ENCODE measurements at places on chromosomes 6 and 20. TPM values are rescaled to one million over a fixed set of nuclear protein-coding genes. Genes with fewer than 3 reads are reported as not detected.

DNA sequence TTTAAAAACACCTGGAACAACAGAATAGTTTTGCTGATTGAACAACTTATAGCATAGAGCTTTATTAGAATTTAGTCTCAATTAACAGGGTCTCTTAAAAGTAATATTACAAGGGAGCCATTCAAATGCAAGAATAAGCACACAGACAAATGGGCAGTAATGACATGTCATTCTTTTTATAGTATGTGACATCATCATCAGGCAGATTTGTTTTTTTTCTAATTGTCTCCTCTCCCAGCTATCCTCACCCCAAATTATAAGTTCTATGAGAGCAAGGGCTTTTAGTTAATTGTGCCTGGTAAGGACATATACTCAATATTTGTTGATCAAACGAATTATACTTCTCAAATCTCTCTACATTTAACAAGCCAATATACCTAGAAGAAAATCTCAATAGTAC, 11.0 kb downstream of the PGM3 start:
- no peaks in the 10 kb centered on the region for H3K4me1 ChIP-seq
- DNase-seq: no peak
- no peak overlapping the region for H3K4me3 ChIP-seq
- H3K27me3 ChIP-seq: no peaks in the 10 kb centered on the region
- no peak overlapping the region for H3K27ac ChIP-seq

- H3K27ac ChIP-seq: no peak overlapping the region
- no peaks in the 10 kb centered on the region for H3K4me1 ChIP-seq
- H3K4me3 ChIP-seq: no peak overlapping the region
- no peaks in the 10 kb centered on the region for H3K36me3 ChIP-seq
- H3K27me3 ChIP-seq: no peaks in the 10 kb centered on the region
Observed at GRCh38 chr6:1910621-1911407, 301.1 kb downstream of the FOXC1 start.

DNA sequence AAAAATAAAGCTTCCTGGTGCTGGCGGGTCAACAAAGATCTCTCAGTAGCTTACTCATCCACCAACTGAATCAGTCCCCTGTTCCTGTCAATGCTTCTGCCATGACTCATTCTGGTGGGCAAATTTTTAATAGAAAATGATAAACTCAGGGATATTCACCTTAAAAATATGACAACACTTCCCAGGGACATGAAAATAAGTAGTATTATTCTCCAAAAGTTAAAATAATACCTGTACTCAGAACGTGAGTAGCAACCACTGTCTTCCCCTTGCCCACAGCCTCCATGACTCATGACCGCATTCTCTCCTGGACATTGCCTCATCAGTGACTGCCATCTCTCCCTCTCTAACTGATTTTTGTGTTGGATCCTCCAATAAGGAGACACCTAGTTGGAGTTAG, 552.3 kb downstream of the KIF16B start:
- peak; percentile 56 for DNase-seq
- no peak overlapping the region for H3K27ac ChIP-seq
- no peaks in the 10 kb centered on the region for H3K36me3 ChIP-seq
- no peak overlapping the region for H3K4me3 ChIP-seq
- H3K4me1 ChIP-seq: no peaks in the 10 kb centered on the region

GRCh38 chr20:14412065-14412681, 74.8 kb upstream of the FLRT3 start:
- no peak overlapping the region for H3K27ac ChIP-seq
- no peak overlapping the region for H3K4me3 ChIP-seq
- H3K4me1 ChIP-seq: no peaks in the 10 kb centered on the region

DNA sequence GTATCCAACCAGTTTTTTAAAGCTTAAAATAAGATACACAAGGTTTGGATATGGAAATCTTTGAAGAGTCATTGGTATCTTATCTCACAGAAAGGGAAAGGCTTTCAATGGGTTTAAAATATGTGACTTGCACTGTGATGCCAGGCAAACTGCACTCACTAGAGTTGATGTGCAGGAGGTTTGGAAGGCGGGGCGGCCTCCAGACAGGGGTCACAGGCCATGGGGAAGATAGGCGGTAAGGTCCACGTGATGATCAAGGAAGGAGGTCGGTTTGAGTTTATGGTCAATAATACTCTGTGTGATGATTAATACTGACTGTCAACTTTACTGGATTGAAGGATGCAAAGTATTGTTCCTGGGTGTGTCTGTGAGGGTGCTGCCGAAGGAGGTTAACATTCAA, 9.5 kb upstream of the RAMACL start:
- H3K4me1 ChIP-seq: peaks cover 38% of the 10 kb centered on the region
- no peaks in the 10 kb centered on the region for H3K27me3 ChIP-seq
- H3K36me3 ChIP-seq: peaks cover 2% of the 10 kb centered on the region
- no peak overlapping the region for H3K4me3 ChIP-seq

LINC00237 gene
- not detected for total RNA-seq

GRCh38 chr6:15793288-15793687, 130.5 kb upstream of the DTNBP1 start:
- H3K4me1 ChIP-seq: no peaks in the 10 kb centered on the region
- H3K27ac ChIP-seq: no peak overlapping the region
- H3K4me3 ChIP-seq: no peak overlapping the region
- no peaks in the 10 kb centered on the region for H3K27me3 ChIP-seq
- DNase-seq: peak; percentile 2

GRCh38 chr20:5065879-5066383, 53.8 kb downstream of the PCNA start:
- peak; percentile 96 for DNase-seq
- H3K27ac ChIP-seq: peak overlapping the region; percentile 95
- no peaks in the 10 kb centered on the region for H3K36me3 ChIP-seq

REM1 gene
- not detected for total RNA-seq

- H3K27me3 ChIP-seq: no peaks in the 10 kb centered on the region
- no peak for DNase-seq
- H3K36me3 ChIP-seq: no peaks in the 10 kb centered on the region
- no peaks in the 10 kb centered on the region for H3K4me1 ChIP-seq
- H3K27ac ChIP-seq: no peak overlapping the region
Observed at GRCh38 chr20:16563066-16563806, 10.0 kb downstream of the KIF16B start.

GRCh38 chr20:18738055-18738454, 75.5 kb upstream of the SCP2D1 start:
- no peak overlapping the region for H3K4me3 ChIP-seq
- peak; percentile 82 for DNase-seq
- peaks cover 5% of the 10 kb centered on the region for H3K4me1 ChIP-seq
- no peak overlapping the region for H3K27ac ChIP-seq
- no peaks in the 10 kb centered on the region for H3K27me3 ChIP-seq
- H3K36me3 ChIP-seq: no peaks in the 10 kb centered on the region

DNA sequence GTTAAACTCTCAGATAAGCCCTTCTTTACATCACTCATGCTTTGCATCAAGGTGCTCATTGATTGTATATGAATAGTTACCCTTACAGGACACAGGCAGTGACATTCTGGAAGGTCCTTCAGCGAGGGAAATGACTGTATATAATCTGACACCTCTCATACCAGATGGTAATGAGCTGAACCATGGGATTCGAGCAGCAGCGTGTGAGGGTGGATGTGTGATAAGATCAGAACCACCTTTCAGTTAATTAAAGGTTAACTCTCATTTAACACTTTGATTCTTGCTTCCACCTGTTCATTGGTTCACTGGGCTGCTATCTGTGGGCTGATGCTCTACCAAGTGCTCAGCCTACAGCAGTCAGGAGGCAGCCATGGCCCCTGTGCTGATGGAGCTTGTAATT, 24.2 kb downstream of the NEDD9 start:
- peaks cover 25% of the 10 kb centered on the region for H3K4me1 ChIP-seq
- H3K4me3 ChIP-seq: no peak overlapping the region
- no peaks in the 10 kb centered on the region for H3K27me3 ChIP-seq
- DNase-seq: no peak

CNR1 gene
- not detected for total RNA-seq

GRCh38 chr6:161549977-161550655, 276.3 kb upstream of the AGPAT4 start:
- no peaks in the 10 kb centered on the region for H3K4me1 ChIP-seq
- H3K36me3 ChIP-seq: no peaks in the 10 kb centered on the region
- no peaks in the 10 kb centered on the region for H3K27me3 ChIP-seq
- no peak overlapping the region for H3K4me3 ChIP-seq

DNA sequence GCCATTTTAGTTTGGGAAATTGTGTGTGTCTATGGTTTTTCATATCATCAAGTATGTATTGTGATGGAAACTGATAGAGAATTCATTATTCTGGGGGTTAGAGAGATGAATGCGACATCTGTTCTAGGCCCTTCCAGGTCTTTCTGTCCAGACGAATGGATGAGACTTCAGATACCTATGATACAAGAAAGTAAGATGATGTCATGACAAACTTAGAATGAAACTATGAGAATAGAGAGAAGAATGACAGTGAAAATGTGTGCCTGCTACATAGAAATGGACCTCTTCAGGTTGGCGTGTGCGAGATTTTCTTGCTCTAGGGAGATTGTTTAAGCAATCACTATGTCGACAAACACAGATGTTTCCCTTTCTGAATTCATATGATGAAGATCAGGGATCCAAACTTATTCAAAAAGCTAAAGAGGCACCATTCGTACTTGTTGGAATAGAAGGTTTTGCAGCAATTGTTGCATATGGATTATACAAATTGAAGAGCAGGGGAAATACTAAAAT, 76.1 kb downstream of the SCAND1 start:
- H3K27ac ChIP-seq: peak overlapping the region; percentile 5
- H3K27me3 ChIP-seq: no peaks in the 10 kb centered on the region
- H3K4me1 ChIP-seq: peaks cover 15% of the 10 kb centered on the region

POLR1H gene
- total RNA-seq: 46.1 TPM

DNA sequence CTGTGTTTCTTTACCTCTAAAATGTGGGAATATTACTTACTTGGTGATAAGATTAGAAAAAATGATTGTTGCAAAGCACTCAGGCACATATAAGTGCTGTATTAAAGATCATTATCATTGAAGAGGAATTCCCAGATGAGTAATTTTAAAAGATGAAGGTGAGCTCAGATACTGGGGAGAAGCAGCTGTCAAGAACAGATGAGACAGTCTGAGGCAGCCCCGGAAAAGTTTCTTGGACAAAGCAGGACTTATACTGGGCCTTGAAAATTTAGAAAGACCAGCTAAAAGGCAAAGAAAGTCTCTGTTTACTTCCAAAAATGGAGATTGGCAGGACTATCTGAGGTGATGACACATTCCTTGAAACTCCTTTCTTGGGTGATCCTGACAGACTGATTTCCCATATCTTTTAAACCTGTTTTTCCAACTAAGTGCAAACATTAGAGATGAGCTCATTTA, 93.8 kb upstream of the MARCKS start:
- no peaks in the 10 kb centered on the region for H3K36me3 ChIP-seq
- DNase-seq: no peak
- no peak overlapping the region for H3K27ac ChIP-seq
- H3K4me1 ChIP-seq: peaks cover 2% of the 10 kb centered on the region
- H3K4me3 ChIP-seq: no peak overlapping the region

GRCh38 chr6:100353276-100354015, 111.3 kb downstream of the SIM1 start:
- no peak overlapping the region for H3K4me3 ChIP-seq
- no peaks in the 10 kb centered on the region for H3K36me3 ChIP-seq
- DNase-seq: no peak
- H3K27ac ChIP-seq: no peak overlapping the region

POM121L2 gene
- total RNA-seq: not detected

NRN1 gene
- total RNA-seq: under 0.01 TPM

MACROD2 gene
- 1.0 TPM for total RNA-seq

GRCh38 chr6:158266131-158266530, 46.1 kb upstream of the TULP4 start:
- H3K27ac ChIP-seq: no peak overlapping the region
- no peak for DNase-seq
- H3K4me1 ChIP-seq: no peaks in the 10 kb centered on the region
- H3K4me3 ChIP-seq: no peak overlapping the region
- no peaks in the 10 kb centered on the region for H3K27me3 ChIP-seq

- no peak overlapping the region for H3K4me3 ChIP-seq
- H3K4me1 ChIP-seq: no peaks in the 10 kb centered on the region
- no peak overlapping the region for H3K27ac ChIP-seq
- no peaks in the 10 kb centered on the region for H3K36me3 ChIP-seq
- peak; percentile 58 for DNase-seq
Observed at GRCh38 chr6:21137700-21138335, 455.7 kb upstream of the SOX4 start.

LY6G6D gene
- total RNA-seq: not detected

- no peak overlapping the region for H3K27ac ChIP-seq
- peaks cover 14% of the 10 kb centered on the region for H3K4me1 ChIP-seq
- peak; percentile 58 for DNase-seq
- H3K27me3 ChIP-seq: no peaks in the 10 kb centered on the region
- H3K36me3 ChIP-seq: no peaks in the 10 kb centered on the region
Observed at GRCh38 chr6:53986721-53987521, 124.3 kb upstream of the MLIP start.

GRCh38 chr6:158220786-158221442, 52.8 kb downstream of the GTF2H5 start:
- H3K36me3 ChIP-seq: no peaks in the 10 kb centered on the region
- peak; percentile 68 for DNase-seq
- no peaks in the 10 kb centered on the region for H3K4me1 ChIP-seq
- H3K27ac ChIP-seq: no peak overlapping the region

GPLD1 gene
- under 0.01 TPM for total RNA-seq

DNA sequence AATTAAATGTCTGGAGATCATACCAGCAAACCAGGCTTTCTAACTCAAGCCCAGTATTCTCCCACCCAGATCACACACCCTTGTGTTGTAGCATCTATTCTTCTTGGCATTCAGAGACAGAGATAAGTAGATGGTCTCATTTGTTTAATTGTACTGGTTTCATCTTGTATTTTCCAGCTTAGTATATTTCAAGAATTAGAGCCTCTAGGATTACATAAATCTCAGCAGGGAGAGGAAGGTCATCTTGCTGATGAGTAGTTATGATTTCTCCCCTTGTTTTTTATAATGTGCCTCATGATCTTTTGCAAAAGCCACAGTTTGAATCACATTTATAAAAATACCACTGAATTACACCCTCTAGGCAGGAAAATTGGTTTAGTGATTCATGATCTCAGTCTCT, 106.6 kb upstream of the NRSN1 start:
- no peaks in the 10 kb centered on the region for H3K27me3 ChIP-seq
- no peak overlapping the region for H3K4me3 ChIP-seq
- H3K4me1 ChIP-seq: no peaks in the 10 kb centered on the region

DNA sequence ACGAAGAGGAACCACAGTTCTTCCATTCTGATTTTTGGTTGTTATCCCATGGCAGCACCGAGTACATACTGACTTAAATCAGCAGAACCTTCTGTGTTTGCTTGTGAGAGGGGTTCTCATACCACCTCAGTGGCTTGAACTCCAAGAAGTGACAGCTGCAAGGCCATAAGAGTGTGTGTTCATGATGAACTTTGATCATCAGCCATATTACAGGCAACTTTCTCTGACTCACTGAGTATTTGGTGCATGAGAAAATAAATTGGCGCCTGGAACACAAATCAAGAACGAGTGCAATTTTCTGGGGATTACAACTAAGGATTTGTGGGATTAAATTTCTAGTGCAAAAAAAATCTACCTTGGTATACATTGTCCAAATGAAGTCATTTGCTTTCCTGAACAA, 68.9 kb downstream of the CYP39A1 start:
- H3K36me3 ChIP-seq: no peaks in the 10 kb centered on the region
- H3K4me1 ChIP-seq: no peaks in the 10 kb centered on the region
- DNase-seq: no peak
- H3K4me3 ChIP-seq: no peak overlapping the region

- H3K27ac ChIP-seq: no peak overlapping the region
- H3K27me3 ChIP-seq: no peaks in the 10 kb centered on the region
- no peak overlapping the region for H3K4me3 ChIP-seq
- H3K4me1 ChIP-seq: no peaks in the 10 kb centered on the region
Observed at GRCh38 chr20:21016751-21017150, 89.4 kb downstream of the LINC00237 start.

- no peaks in the 10 kb centered on the region for H3K27me3 ChIP-seq
- no peak overlapping the region for H3K27ac ChIP-seq
- H3K4me1 ChIP-seq: peaks cover 27% of the 10 kb centered on the region
- no peak for DNase-seq
- H3K4me3 ChIP-seq: no peak overlapping the region
- no peaks in the 10 kb centered on the region for H3K36me3 ChIP-seq
Observed at GRCh38 chr20:50446351-50447101, 63.7 kb upstream of the PTPN1 start.
